ENCODE measurements at places on chromosomes 6 and 20.

- no peak for DNase-seq
These were observed 499.3 kb downstream of the CDKAL1 start for GRCh38 chr6:21033575-21034026.

- DNase-seq = no peak
These were observed 81.8 kb downstream of the PHACTR1 start for GRCh38 chr6:12798326-12798725.

GRCh38 chr6:127202676-127203075 lies 64.0 kb upstream of the RNF146 start:
- no peak for DNase-seq

GRCh38 chr6:138716013-138716412 lies 57.6 kb upstream of the CCDC28A start:
- no peak for DNase-seq

DNA sequence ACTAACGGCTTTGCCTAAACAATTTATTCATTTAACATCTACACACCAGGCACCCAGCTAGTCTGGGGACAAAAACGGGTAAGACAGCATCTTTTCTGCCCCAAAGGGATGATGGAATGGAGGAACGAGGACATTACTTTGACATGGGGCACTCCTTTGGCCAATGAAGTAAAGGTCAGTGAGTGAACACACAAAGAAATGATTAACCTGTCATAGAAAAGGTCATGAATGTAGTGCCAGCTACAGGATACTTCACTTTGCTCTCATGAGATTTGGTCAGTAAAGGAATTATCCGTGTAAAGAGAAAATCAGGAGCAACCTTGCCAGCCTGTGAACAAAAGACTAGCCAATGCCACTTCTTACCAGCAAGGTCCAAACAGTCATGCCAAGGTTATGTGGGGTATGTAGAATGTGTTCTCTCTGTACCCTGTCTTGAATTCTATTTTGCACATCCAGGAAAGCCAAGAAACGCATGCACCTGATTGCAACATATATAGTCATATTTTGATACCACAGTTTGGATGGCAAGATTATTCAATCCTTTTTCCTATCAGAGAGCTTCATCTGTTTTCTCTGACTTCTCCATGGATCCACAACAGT lies 145.3 kb downstream of the GMPR start:
- no peak for DNase-seq

- no peak for DNase-seq
These were observed 77.9 kb downstream of the ZNF217 start for GRCh38 chr20:53515749-53516148.

- no peak for DNase-seq
These were observed 48.4 kb upstream of the FRMD1 start for GRCh38 chr6:168127384-168127868.

- no peak for DNase-seq
These were observed 348.1 kb downstream of the CDC5L start for GRCh38 chr6:44735630-44735963.

- DNase-seq = no peak
These were observed 207.3 kb downstream of the BMP7 start for GRCh38 chr20:57059055-57059596.

- peak; percentile 36 for DNase-seq
These were observed 18.4 kb downstream of the C6orf89 start for GRCh38 chr6:36904114-36904513.

DNA sequence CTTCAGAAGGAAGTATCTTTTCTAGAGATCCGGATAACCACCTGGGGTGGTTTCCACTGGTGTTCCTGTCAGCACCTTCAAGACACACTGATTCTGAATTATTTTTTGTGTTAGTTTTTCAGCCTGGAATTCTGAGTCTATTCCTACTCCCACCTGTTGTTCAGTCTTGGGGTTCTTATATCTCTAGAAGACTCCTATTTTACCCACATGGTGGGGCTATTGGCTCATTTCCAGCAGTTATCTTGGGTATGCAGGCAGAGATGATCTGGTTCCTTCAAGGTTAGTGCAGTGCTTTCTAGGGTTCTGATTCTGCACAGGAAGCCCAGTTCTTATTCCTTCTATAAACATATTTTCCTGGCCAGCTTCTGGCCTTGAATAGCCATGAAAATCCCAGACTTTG lies 175.6 kb upstream of the PDE7B start:
- peak; percentile 15 for DNase-seq

DNA sequence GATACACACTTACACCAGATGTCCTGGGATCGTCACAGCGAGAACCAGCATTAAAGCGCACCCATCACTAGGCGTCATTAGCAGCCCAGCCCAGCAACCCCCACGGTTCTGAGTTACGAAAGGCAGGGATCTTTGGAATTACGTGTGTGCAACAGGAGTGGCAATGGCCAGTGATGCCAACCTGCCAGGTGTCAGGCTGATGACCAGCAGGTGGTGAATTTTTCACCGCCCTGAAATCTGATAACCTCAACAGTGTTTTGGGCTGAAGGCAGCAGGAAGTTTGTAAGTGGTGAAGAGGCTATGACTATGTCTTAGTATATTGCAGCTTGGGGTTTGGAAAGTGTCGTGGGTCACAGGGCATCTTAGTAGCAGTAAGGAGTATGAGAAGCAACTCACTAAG lies 166.1 kb downstream of the TMEM242 start:
- no peak for DNase-seq

DNA sequence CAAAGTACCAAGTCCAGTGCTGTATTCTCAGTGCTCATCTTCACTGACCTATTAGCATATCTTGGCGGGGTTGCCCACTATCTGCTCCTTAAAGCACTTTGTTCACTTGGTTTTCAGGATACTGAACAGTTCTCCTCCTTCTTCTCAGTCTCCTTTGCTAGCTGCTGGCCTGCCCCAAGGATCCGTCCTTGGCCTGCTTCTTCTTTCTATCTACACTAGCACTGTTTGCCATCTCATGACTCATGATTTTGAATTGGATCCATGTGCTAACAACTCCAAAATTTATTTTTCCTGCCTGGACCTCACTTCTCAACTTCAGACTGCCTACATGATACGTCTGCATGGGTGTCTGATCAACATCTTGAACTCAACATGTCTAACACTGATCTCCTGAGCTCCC lies 15.5 kb downstream of the TPD52L1 start:
- DNase-seq = no peak

- DNase-seq = peak; percentile 39
These were observed 82.7 kb upstream of the TOP1 start for GRCh38 chr20:40945754-40946450.

DNA sequence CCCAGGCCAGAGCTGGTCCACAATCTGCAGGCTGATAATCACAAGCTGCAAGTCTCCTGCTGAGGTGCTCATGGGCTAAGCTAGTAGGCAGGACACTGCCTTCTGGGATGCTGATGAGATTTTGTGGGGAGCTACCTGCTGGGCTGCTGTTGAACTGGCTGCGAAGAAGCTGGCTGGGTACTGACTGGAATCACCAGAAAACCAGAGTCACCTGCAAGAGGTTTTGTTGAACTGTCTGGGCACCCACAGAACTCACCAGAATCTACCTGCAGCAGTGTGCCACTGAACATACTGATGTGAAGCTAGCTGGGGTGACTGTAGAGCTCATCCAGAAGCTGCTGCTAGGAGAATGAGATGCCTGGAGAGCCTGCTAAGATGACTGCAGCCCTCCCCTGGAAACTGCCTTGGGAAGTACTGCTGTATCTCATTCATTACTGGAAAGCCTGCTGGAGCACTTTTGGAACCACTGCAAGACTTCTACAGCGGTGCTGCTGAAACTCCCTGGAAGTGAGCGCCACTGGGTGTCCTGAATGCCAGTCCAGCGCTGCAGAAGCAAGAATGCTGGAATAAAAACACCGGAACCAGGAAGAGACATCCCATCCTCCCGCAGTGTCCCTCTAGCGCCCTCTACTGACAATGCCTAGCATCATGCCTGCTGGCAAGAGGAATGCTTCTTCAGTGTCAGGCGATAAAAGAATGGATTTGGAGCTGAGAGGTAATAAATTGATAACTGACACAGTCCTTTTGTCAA lies 64.9 kb upstream of the ARHGAP18 start:
- DNase-seq = peak; percentile 24

- DNase-seq = no peak
These were observed 7.4 kb downstream of the GMEB2 start for GRCh38 chr20:63619505-63619904.

- DNase-seq = no peak
These were observed 138.0 kb upstream of the MCHR2 start for GRCh38 chr6:100132005-100132404.

DNA sequence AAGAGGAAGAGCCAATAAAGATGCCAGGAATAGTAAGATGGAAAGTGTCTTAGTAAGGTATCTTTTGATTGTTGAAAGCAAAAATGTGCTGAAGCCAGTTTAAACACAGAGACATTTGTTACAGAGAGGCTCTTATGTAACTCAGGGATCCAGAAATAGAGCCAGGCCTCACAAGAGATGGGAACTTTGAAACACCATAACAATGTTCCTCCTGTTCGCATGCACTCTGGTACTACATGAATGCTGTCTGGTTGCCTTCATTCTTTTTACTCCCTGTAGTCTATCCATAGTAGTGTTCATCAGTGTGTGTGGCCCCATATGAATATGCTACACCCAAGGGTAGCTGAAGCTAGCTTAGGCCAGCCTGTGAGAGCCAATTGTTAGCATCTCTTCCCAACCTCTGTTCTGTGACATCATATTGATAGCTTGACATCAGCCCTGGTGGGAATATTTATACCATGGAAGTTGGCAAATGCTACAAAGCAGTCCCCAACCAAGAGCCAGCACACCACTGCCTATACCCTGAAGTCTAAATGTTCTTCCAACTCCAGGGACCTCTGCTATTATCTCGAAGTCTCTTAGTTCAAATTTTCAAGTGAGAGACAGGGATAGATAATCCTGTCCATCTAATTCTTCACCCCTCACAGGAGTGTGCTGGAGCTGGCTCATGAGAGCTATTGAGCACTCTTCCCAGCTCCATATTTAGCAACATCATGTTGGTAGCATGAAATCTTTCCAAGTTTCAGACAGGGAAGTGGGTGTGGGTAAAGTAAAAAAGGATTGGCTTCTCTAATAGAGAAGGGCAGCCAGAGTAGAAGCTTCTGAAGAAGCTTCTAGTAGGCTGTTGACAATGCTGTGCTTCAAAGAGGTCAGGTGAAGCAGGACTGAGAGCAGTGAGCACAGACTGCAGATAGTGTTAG lies 7.0 kb downstream of the NDUFAF5 start:
- no peak for DNase-seq

GRCh38 chr6:3252369-3252768 lies 6.4 kb upstream of the PSMG4 start:
- DNase-seq = no peak

GRCh38 chr6:106716966-106717365 lies 87.6 kb downstream of the QRSL1 start:
- DNase-seq = no peak

DNA sequence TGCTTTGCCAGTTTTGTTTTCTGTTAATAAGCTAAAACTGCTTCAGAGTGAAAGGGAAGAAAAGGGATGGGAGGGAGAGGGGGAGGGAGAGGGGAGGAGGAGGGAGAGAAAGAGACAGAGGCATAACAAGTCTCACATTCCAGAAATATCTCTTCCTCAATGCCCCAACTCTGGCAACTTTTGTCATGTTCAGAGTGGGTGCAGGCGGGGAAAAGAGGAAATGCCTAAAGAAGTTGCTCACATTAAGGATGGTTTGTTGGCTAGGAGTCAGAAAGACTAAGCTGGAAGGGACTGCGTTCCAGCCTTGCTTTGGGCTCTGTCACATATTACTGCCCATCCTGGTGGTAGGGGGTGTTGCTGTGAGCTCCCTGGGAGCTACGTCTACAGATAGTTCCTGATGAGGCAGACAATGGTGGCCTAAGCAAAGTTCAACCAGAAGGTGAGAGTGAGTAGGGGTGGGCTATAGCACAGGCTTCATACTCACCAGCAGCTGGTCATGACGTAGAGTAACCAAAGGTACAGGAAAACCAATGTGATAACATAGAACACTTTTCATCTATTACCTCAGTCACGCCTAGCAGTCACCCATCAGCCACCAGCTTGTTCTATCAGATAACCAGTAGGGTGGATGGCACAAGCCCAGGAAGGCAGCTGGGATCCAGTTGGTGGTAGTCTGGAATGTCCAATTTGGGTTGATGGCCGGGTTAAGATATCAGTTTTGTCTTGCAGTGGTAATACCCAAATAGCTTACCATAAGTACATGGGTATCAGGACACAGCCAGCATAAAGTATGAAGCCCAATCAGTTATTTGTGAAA lies 2.1 kb downstream of the TSPYL4 start:
- no peak for DNase-seq

DNA sequence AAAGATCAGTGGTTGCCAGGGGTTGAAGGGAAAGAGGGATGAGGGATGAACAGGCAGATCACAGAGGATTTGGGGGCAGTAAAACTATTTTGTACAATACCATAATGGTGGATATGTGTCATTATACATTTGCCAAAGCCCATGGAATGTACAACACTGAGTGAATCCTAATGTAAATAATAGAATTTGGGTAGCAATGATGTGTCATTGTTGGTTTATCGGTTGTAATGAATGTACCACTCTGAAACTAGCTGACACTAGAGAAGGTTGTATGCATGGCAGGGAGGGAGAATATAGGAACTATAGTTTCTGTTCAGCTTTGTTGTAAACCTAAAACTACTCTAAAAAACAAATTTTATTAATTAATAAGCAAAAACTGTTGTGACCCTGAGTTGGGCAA lies 17.8 kb upstream of the ASF1A start:
- no peak for DNase-seq

- DNase-seq = no peak
These were observed 21.2 kb upstream of the VSTM2L start for GRCh38 chr20:37881601-37882343.

DNA sequence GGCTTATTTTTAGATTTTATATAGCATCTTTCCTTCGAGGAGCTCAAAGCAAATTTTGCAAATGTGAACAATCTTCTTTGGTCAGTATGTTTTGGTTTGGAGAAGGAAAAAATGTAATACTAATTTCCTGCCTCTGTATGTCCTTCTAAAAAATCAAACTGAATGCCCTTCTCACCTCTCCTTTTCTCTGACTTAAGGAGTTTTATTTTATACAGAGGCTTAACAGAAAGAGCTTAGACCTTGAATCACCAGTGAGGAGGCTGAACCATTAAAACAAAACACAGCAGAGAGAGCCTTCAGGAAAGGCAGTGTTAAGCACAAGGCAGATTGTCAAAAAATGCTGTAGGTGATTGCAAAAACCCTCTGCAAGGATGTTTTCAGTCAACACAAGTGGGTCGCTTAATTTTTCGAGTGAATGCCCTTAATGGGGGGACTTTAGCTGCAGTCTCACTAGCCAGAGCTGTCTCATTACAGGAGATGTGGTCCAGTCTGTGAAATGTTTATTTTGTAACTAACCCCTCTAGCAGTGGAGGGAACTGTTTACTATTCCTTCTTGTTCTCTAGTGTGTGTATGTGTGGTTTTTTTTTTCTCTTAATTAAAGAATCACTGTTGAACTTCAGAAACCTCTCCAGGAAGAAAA lies 481.3 kb upstream of the CITED2 start:
- DNase-seq = peak; percentile 63

- DNase-seq = peak; percentile 10
These were observed 208.8 kb downstream of the RNF144B start for GRCh38 chr6:18595774-18596530.

- no peak for DNase-seq
These were observed 763.2 kb upstream of the FLRT3 start for GRCh38 chr20:15100506-15101160.

GRCh38 chr20:2485661-2486060 lies 15.1 kb upstream of the SNRPB start:
- DNase-seq = no peak
